Thyroid gland (tissue), 4 donors: ENCODE measurements at places on chromosomes 3 and 15. TPM values are rescaled to one million over a fixed set of nuclear protein-coding genes. Genes with fewer than 3 reads are reported as not detected.

The KY gene
- 10.2 TPM for total RNA-seq

GRCh38 chr15:70376929-70377691 lies 279.4 kb upstream of the TLE3 start:
- peak; percentile 35 for DNase-seq
- H3K36me3 ChIP-seq = no peaks in the 10 kb centered on the region
- no peak overlapping the region for H3K4me3 ChIP-seq
- no peak overlapping the region for H3K27ac ChIP-seq
- H3K4me1 ChIP-seq = no peaks in the 10 kb centered on the region

- no peak for DNase-seq
- H3K27me3 ChIP-seq = no peaks in the 10 kb centered on the region
- H3K4me3 ChIP-seq = no peak overlapping the region
- no peak overlapping the region for H3K27ac ChIP-seq
Measured at GRCh38 chr15:33314069-33314468, 3.3 kb downstream of the RYR3 start.

The IMPG2 gene
- 0.24 TPM for total RNA-seq

DNA sequence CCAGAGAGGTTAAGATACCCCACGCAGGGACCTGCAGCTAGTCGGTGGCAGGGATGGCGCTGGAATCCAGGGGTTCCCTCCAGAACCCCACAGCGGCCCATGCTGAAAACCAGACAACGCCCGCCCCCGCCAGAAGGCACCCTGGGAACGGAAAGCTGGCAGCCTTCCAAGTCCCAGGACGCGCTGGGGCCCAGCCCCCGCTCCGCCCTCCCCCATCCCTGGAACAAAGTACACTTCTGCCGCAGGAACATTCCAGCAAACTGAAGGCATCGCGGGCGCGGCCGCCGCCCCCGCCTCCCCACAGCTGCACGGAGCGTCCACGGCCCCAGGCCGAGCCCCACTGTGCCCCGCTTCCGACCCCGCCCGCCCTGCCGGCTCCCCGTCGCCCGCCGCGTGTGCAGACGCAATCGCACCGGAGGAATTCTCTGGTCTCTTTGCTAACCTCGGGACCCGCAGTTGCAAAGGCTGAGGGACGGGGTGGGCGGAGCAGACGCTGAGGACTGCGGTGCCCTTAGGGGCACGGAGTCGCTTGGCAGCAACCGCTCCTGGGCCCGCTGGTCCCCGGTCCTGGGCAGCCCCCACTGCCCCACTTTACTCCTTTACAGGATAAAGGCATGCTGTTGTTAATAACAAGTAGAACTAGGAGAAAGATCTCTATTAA lies 44.8 kb upstream of the RNU6-1 start:
- no peaks in the 10 kb centered on the region for H3K36me3 ChIP-seq
- no peaks in the 10 kb centered on the region for H3K27me3 ChIP-seq
- H3K4me1 ChIP-seq = peaks cover 32% of the 10 kb centered on the region
- peak overlapping the region; percentile 6 for H3K4me3 ChIP-seq

DNA sequence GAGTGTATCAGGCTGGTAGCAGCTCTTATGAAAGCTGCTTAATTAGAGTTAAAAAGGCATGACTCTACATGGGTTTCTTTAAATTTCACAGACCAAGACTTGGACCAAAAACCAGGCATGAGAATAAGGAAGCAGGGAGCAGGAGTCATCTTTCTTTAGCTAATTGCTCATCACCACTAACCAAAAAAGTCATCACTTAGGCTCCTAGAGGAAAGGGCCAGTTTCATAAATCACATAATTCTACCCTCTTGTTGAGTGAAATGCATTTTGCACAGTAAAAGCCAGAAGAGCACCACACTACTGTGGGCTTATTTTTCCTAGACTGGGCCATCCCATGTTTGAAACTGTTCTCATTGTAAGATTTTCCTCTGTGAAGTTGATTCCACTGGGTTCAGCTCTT lies 175.6 kb downstream of the GREM1 start:
- H3K27ac ChIP-seq = no peak overlapping the region
- no peaks in the 10 kb centered on the region for H3K4me1 ChIP-seq
- H3K36me3 ChIP-seq = no peaks in the 10 kb centered on the region
- H3K27me3 ChIP-seq = no peaks in the 10 kb centered on the region

DNA sequence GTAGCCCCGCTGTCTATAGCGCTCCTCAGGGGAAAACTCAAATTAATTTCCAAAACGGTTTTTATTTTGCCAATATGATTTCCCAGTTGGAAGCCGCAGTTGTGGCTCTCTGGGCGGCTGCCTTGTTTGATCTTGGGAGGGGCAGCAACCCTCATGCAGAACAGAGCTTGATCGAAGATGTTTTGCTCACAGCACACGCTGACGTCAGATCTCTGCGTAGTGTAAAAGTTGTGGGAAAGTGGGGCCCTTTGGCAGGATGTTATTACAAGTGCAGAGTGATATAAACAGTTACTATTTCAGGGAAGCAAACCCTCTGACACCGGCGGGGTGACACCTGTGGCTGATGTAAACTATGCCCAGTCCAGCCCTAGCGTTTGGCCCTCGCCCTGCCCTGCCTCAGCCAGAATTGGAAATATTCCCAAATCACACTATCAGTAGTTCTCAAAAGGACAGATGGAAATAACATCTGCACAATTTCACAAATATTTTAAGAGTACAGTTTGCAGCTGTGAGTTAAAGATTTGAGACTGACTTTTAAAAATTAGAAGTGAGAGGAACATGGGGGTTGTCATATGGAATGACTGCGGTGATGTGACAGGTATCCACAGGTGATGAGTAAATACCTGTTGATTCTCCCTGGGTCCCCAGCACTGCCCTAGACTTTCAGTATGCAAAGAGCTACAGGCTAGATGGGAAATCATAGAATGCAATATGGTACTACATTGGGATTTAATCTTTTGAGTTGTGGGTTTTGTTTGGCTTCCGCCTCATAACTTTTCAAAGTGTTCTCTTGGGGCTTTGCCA lies 1.7 kb downstream of the SYNM start:
- DNase-seq = no peak
- H3K4me3 ChIP-seq = no peak overlapping the region
- no peak overlapping the region for H3K27ac ChIP-seq
- H3K27me3 ChIP-seq = no peaks in the 10 kb centered on the region
- peaks cover 14% of the 10 kb centered on the region for H3K4me1 ChIP-seq
- no peaks in the 10 kb centered on the region for H3K36me3 ChIP-seq

GRCh38 chr15:67018026-67018425 lies 47.4 kb upstream of the SMAD3 start:
- no peak for DNase-seq
- no peak overlapping the region for H3K4me3 ChIP-seq
- H3K27me3 ChIP-seq = no peaks in the 10 kb centered on the region
- no peaks in the 10 kb centered on the region for H3K36me3 ChIP-seq

- H3K4me1 ChIP-seq = no peaks in the 10 kb centered on the region
- H3K27ac ChIP-seq = no peak overlapping the region
- no peaks in the 10 kb centered on the region for H3K27me3 ChIP-seq
Measured at GRCh38 chr15:88776646-88777045, 26.6 kb upstream of the ACAN start.

- no peak overlapping the region for H3K4me3 ChIP-seq
- no peaks in the 10 kb centered on the region for H3K36me3 ChIP-seq
- no peak for DNase-seq
- no peaks in the 10 kb centered on the region for H3K27me3 ChIP-seq
Measured at GRCh38 chr3:94336046-94336753, 273.3 kb downstream of the NSUN3 start.

DNA sequence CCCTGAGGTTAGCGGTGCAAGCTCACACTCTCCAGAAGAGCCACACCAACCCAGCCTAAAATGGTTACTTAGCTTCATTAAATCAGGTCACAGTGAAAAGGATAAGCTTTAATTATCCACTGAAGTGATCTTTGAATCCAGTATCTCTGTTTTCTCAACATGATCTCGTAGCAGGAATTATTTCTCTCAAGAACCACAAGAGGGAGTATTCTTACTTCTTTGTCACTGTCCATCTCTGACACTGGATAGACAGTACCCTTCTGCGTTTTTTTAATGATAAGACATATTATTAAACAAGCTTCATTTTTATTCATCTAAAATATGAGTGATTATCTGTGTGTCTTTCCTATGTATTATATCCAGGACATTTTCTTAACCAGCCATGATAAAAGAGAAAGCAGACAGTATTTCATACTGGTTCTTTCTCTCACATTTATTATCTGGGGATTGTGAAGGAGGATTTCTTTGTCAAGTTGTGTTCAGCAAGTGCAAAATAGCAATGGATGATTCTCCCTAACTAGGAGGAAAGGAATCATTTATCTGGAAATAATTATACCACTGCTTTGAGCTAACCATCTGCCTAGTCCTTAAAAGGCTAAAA lies 105.4 kb upstream of the CCDC54 start:
- no peak overlapping the region for H3K4me3 ChIP-seq
- H3K4me1 ChIP-seq = no peaks in the 10 kb centered on the region
- no peak for DNase-seq
- no peak overlapping the region for H3K27ac ChIP-seq

GRCh38 chr15:31280046-31280830 lies 46.4 kb upstream of the KLF13 start:
- peak overlapping the region; percentile 60 for H3K27ac ChIP-seq
- no peaks in the 10 kb centered on the region for H3K27me3 ChIP-seq
- no peaks in the 10 kb centered on the region for H3K36me3 ChIP-seq
- H3K4me3 ChIP-seq = no peak overlapping the region
- H3K4me1 ChIP-seq = peaks cover 24% of the 10 kb centered on the region
- peak; percentile 80 for DNase-seq

The PAQR9 gene
- total RNA-seq = not detected

GRCh38 chr15:60932051-60932915 lies 296.8 kb downstream of the RORA start:
- DNase-seq = peak; percentile 23
- peaks cover 5% of the 10 kb centered on the region for H3K4me1 ChIP-seq
- H3K27ac ChIP-seq = no peak overlapping the region
- no peaks in the 10 kb centered on the region for H3K27me3 ChIP-seq
- no peak overlapping the region for H3K4me3 ChIP-seq
- H3K36me3 ChIP-seq = no peaks in the 10 kb centered on the region

The TEX55 gene
- not detected for total RNA-seq

DNA sequence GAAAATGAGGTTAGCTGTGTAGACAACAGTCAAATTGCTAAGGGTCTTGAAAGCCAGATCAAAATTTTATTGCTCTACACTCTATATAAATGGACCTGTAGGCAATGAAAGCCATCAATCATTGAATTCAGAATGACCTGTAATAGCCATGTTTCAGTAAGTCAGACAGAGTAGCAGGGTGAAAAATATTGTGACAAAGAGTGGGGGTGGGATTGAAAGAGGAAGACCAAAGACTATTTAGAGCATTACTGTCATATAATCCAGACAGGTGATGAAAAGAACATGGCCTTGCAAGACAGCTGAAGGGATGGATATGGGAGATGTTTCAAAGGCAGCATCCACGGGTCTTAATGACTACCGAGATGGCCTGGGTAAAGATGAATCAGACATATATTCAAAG lies 22.2 kb downstream of the IFT57 start:
- H3K27ac ChIP-seq = no peak overlapping the region
- H3K27me3 ChIP-seq = no peaks in the 10 kb centered on the region
- H3K4me1 ChIP-seq = no peaks in the 10 kb centered on the region
- H3K36me3 ChIP-seq = no peaks in the 10 kb centered on the region
- no peak overlapping the region for H3K4me3 ChIP-seq

DNA sequence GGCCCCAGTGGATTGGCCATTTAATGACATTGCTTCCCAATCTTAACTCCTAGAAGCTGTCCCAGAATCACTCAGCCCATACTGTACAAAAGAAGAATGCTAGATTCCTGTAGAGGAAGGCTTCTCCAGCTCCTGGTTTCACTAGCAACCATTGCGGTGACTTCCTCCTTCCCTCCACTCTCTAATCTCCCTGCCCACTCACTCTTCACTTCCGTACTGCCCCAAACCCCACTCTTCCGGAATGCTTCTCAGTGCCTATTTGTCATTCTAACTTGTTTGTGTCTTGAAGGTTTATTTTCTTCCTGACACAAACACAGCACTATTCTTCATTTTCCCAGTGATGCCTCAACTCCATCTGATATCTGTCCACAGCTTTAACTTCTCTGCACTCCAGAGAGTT lies 97.1 kb upstream of the SPATA16 start:
- H3K4me1 ChIP-seq = no peaks in the 10 kb centered on the region
- no peak overlapping the region for H3K4me3 ChIP-seq
- no peak for DNase-seq
- H3K27me3 ChIP-seq = no peaks in the 10 kb centered on the region
- H3K36me3 ChIP-seq = no peaks in the 10 kb centered on the region

The SI gene
- not detected for total RNA-seq

The LMAN1L gene
- total RNA-seq = 3.5 TPM

The EIF4G1 gene
- total RNA-seq = 206 TPM

The NR1I2 gene
- total RNA-seq = 0.67 TPM

DNA sequence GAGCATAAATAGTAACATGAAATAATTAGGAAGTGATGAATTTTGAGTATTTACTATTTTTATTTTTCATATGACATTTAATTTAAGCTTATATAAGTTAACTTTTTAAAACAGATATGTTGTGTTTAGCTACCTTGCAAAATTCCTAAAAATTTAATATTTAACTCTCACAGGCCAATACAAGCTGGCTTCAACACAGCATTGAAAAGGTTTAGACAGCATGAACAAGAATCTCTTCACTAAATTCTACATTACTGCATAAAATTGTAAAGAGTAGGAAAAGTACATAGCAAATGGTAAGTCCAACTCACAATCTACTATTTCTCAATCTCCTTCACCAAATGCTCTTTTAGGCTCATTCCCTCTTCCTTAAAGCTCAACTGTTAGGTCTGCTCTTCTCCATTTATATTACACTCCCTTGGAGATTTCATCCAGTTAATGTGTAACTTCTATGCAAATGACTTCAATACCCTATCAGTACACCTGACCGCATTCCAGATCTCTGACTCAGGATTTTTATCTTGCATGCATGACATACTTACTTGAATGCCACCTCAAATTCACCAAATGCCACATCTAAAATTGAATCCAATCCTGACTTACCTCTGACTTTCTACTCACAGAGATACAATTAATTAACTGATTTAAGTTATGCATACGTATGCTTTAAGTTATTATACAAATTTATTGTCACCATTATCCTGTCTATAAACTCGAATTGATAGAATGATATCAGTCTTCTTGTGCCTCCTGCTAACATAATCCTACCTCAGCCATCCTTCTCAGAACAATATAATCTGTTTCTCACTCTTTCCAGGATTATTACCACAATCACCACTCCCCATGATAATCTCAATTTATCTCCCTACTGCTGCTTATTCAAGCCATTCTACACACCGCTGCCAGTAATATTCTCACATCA lies 127.0 kb downstream of the STAG1 start:
- no peaks in the 10 kb centered on the region for H3K27me3 ChIP-seq
- peak; percentile 24 for DNase-seq
- H3K27ac ChIP-seq = peak overlapping the region; percentile 62
- H3K36me3 ChIP-seq = no peaks in the 10 kb centered on the region
- H3K4me3 ChIP-seq = no peak overlapping the region

DNA sequence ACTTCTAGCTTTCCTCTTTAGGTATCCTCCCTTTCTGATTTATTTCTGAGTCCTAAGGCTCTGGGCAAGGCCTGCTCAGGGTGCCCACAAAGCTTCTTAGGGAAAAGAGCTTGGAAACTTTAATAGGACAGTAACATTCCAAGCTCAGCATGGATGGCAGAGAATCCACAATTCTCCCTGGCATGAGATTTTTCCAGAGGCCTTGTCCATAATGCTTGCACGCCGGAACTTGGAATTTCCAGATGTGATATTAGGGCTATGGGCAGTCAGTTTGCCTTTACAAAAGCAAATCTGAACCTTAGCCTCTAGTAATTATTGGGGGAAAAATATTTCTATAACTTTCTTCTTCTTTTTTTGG lies 139.0 kb upstream of the RBMS3 start:
- H3K27me3 ChIP-seq = no peaks in the 10 kb centered on the region
- peak overlapping the region; percentile 8 for H3K27ac ChIP-seq
- H3K36me3 ChIP-seq = no peaks in the 10 kb centered on the region
- DNase-seq = no peak
- H3K4me3 ChIP-seq = no peak overlapping the region
